ENCODE measurements at places on chromosomes 2 and 18.

- DNase-seq, result no peak
Observed at GRCh38 chr2:11023326-11024258, 111.9 kb downstream of the KCNF1 start.

DNA sequence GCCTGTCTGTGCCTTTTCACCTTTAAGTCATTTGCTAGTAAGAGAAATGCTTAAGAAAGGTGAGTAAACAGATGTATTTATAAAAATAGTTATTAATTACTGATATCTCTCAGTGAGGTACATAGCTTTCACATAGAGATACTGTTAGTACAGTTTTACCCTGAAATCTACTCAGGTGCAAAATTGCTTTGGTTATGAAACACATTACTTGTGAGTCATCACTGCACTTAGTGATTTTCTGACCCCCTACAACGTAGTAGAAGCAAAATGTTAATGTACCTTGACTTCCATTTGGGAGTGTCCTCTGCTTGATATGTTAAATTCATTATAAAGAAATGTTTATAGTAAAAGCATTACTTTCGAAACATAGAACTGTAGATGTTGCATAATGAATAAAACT lies 6.5 kb downstream of the GLS start:
- DNase-seq, result no peak

DNA sequence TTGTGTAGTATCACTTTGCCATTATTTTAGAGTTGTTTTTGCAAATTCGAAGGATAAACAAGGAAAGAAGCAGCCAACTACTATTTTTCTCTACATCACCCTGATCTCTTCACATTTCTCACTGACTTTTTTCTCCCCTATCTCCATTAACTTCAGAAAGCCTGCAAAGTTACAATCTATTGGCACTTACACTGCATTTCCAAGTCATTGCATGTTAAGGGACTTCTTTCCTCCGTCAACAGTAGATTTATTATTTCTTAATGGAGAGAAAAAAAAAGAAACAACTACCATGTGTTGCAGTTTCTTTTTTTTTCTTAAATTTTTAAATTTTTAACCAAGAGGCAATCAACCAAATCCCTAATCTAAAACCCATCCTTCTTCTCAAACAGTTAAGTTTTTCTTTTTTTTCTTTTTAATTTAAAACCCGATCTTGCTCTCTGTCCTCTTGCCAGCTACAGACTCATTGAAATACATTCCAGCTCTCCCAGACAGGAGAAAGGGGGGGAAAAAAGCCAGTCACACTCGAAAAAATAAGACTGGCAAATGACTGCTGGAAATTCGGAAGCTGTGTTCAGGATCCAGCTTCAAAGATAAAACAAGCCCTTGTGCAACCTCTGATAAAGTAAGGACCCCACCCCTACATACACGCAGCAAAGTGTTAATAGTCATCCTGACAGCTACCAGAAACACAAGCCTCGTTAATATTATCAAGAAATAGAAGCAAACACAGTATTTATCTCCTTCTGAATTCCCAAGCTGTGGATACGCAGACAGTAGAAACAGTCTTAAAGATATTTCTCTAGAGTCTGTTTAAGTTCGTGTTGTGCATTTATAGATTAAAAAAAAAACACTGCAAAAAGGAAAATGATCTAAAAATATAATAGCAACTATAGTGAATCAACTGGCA lies 1.3 kb downstream of the LRRTM4 start:
- DNase-seq, result no peak

DNA sequence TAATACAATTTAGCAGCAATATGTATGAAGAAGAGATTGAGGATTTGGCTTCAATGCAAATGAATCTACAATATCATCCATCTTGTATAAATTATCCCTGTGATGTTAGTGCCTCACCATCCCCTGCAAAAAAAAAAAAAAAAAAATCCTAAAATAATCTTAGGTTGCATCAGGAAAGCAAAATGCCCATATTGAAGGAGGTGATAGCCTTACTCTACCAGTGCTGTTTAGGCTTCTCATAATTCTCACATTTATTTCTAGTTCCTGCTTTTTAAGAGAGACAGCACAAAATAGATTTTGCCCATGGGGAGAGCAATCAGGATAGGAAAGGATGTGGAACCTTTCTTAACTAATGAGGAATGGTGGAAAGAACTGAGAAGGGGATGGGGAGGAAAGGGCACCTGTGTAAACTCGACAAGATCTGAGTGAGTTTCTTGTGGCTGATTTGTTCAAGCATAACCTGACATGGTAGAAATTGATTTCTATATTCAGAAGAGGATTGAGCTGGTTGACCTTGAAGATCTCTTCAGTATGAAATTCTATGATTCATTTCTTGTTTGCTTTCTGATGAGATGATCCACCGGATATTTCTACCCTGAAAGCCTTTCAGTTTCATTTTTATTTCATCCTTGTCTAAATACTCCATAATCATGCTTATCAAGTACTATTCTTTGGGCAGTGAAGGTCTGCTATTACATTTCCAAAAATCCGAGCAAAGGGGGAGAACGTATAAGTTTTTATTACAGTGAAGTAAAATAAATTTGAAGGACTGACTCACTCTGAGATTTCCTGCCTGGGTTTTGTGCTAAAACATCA lies 391.2 kb downstream of the PTPRM start:
- DNase-seq, result no peak

GRCh38 chr18:40832362-40832761 lies 1122.7 kb upstream of the PIK3C3 start:
- no peak for DNase-seq

DNA sequence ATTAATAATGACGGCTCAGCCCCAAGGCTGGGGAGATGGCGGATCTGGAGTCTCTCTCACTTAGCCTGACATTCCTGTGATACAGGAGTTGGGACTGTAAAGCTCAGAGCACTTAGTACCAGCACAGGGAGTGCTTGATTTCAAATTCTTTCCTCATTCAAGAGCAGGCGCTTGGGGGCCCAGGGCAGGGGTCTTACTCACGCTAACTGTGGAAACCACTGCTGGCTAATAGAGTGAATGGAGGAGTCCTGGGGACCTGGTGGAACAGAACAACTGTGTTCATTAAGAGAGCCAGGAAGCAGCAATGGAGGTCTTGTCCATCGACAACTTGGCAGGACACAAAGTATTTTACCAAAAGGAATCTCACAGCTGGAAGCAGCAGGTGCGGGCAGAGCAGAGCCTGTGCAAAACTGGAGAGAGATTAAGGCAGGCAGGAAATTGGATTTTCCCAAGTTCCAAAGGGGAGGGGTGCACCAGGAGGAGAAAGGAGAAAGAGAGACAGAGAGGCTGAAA lies 358.9 kb downstream of the TNS1 start:
- DNase-seq, result no peak

GRCh38 chr2:58235984-58236383 lies 5.1 kb downstream of the FANCL start:
- DNase-seq, result no peak

DNA sequence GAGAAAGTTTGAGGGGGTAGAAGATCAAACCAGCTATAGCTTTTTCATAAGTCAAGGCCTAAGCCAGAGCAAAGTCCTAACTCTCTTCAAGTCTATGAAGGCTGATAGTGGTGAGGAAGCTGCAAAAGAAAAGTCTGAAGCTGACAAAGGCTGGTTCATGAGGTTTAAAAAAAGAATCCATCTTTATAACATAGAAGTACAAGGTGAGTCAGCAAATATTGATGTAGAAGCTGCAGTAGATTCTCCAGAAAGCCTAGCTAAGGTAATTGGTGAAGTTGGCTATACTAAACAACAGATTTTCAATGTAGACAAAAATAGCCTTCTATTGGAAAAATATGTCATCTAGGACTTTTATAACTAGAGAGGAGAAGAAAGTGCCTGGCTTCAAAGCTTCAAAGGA lies 141.4 kb upstream of the ZNF521 start:
- no peak for DNase-seq

- peak; percentile 20 for DNase-seq
Observed at GRCh38 chr2:172096626-172097547, 5.8 kb downstream of the DLX2 start.

GRCh38 chr18:58162127-58162526 lies 118.1 kb downstream of the NEDD4L start:
- no peak for DNase-seq

- no peak for DNase-seq
Observed at GRCh38 chr2:237557633-237558015, 8.8 kb upstream of the PRLH start.

GRCh38 chr2:177038787-177039484 lies 173.7 kb upstream of the HNRNPA3 start:
- no peak for DNase-seq

GRCh38 chr2:16617282-16618266 lies 48.1 kb downstream of the CYRIA start:
- no peak for DNase-seq

DNA sequence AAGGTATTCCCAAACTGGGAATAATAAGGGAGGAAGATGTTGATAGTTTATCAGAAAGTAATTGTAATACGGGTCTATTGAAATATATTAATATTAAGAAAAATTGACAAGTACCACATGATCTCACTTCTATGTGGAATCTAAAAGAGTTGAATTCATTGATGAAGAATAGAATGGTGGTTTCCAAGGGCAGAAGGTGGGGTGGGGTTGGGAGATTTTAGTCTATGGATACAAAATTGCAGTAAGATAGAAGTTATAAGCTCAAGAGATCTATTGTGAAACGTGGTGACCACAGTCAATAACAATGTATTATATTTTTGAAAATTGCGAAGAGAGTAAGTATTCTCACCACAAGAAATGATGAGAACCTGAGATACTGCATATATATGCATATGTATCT lies 38.9 kb downstream of the COL3A1 start:
- no peak for DNase-seq

DNA sequence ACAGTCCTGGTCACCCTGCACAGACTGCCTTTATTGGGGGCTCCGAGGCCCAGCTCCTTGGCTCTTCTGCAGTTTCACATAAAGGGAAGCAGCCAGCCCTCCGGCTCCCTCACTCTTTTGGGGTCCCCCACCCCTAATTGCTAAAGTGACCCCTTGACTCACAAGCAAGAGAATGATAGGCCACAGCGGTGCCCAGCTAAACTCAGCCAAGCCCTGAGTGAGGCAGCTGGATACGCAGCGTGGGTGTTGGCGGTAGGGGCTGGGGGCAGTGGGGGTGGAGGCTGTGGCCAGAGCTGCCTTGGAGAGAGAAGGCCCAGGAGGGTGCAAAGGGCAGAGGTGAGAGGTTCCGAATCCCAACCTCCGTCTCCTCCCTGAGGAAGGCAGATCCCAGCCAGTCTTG lies 25.5 kb upstream of the ALPP start:
- DNase-seq, result no peak

- no peak for DNase-seq
Observed at GRCh38 chr2:161049559-161049958, 110.7 kb upstream of the TANK start.

GRCh38 chr18:50559752-50560680 lies at the start of gene MAPK4:
MAPK4 (plus strand) TSS chr18:50560087; CDS start chr18:50663959, 103,872 bp downstream.
- DNase-seq, result no peak

DNA sequence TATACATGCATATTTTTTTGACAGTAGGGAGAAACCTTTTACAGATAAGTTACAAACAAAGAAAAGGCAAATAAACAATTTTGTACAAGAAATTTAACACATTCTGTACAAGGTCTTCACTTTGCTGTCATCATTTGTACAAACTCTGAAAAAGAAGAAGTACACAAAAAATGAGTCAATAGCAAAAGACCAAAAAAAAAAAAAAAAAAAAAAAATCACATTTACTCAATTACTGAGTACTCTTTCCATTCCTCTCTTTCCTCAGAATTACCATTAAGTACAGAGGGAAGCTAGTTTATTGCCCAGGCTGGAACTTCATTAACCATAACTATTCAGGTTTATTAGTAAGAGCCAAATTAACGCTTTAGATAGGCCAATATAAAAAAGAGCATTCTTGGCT lies 5.6 kb upstream of the STPG4 start:
- DNase-seq, result no peak

- peak; percentile 71 for DNase-seq
Observed at GRCh38 chr18:76822506-76823160, at the start of gene ZNF236. ZNF236 (plus strand) TSS chr18:76822557; CDS start chr18:76822608, 51 bp downstream.

DNA sequence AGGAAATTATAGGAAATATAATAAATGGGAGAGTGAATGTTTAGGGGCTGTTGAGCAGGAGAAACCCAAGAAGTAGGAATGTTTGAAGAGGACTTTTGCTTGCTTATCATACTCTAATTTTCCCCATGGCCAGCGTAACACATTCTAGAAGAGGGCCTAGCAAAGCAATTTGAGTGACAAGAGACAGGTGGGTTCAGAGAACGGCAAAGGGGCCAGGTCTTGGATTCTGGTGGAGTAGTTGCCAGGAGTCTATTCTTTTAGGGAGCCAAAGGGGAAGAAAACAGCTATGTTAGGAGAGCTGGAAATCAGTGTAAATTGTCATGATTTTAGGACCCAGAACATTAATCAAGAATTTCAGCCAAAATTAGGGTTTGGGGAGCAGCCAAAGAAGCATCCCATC lies 96.5 kb downstream of the COL5A2 start:
- DNase-seq, result no peak

GRCh38 chr2:85699325-85699724 lies 5.2 kb downstream of the GNLY start:
- DNase-seq, result no peak

DNA sequence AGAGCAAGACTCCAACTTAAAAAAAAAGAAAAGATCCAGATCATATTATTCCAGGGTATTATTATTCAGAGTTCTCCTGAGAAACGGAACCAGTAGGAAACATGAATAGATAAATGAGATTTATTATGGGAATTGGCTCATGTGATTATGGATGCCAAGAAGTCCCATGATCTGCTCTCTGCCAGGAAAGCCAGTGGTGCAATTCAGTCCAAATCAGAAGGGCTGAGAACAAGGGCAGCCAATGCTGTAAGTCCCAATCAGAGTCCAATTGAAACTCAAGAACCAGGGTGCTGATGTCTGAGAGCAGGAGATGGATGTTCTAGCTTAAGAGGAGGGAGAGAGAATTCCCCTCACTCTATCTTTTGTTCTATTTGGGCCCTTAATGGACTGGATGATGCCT lies 7.8 kb downstream of the SCYGR2 start:
- no peak for DNase-seq

- no peak for DNase-seq
Observed at GRCh38 chr2:197165020-197165419, 145.6 kb downstream of the ANKRD44 start.

DNA sequence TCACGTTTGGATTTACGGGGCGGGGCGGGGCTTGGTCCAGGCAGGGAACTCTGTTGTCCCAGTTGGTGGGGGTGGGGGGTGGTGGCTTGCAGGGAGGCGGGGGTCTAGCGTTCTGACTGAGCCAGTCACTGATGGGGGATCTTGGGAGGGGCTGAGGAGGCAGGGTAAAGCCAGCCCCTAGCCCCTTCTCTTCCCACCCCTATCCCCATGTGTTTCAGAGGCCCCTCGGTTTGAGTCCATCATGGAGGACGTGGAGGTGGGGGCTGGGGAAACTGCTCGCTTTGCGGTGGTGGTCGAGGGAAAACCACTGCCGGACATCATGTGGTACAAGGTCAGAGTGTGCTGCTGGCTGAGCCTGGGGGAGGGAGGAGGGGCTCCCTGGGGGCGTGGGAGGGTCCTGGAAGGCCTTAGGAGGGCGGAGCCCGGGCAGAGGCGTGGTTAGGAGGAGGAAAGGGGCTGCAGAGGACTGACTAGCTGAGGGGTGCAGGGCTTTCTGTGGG lies 22.0 kb upstream of the GMPPA start:
- no peak for DNase-seq

GRCh38 chr2:167928434-167928833 lies 319.0 kb downstream of the STK39 start:
- DNase-seq, result no peak

Data from stimulated activated naive CD8-positive, alpha-beta T cell treated with anti-CD3 and anti-CD28 coated beads, Interleukin-15, amount 100 ng/mL, for 72 hours (primary cell).